ENCODE measurements at places on chromosomes 1 and 21. TPM values are rescaled to one million over a fixed set of nuclear protein-coding genes. Genes with fewer than 3 reads are reported as not detected.

The GUCA2B gene
- total RNA-seq: not detected

The RBM11 gene
- not detected for total RNA-seq

The PPCS gene
- total RNA-seq: 50.7 TPM

The C8B gene
- not detected for total RNA-seq

The NCF2 gene
- total RNA-seq: 0.14 TPM
